ENCODE measurements at places on chromosomes 3 and 15. TPM values are rescaled to one million over a fixed set of nuclear protein-coding genes. Genes with fewer than 3 reads are reported as not detected.

ARL14 gene
- not detected for total RNA-seq

CIDEC gene
- total RNA-seq: not detected

GPR87 gene
- 3.3 TPM for total RNA-seq

NGLY1 gene
- total RNA-seq: 32.7 TPM

TIPIN gene
- 10.5 TPM for total RNA-seq

DNA sequence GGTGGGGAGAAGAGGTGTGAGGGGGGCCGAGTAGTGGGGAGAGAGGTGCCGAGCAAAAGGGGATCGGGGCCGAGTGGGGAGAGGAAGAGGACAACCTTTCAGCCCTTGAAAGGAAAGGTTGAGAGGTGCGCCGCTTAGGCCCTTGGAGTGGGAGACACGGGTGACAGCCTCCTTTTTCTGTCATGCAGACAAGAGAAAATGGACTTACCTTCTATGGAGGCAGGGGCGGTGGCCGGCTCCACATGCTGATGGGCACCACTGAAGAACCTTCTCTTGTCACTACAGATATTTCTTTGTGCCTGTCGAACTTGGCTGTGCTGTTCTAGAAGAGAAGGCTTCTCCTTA is 421 bp downstream of the KLHL18 start:
- H3K4me3 ChIP-seq: peak overlapping the region; percentile 97
- H3K4me1 ChIP-seq: peaks cover 8% of the 10 kb centered on the region
- peak overlapping the region; percentile 100 for H3K27ac ChIP-seq
- peak; percentile 45 for DNase-seq
- H3K27me3 ChIP-seq: no peaks in the 10 kb centered on the region

GRCh38 chr15:81880314-81880713 is 165.5 kb downstream of the MEX3B start:
- peaks cover 15% of the 10 kb centered on the region for H3K4me1 ChIP-seq
- peaks cover 2% of the 10 kb centered on the region for H3K36me3 ChIP-seq
- H3K27me3 ChIP-seq: no peaks in the 10 kb centered on the region
- H3K27ac ChIP-seq: no peak overlapping the region
- DNase-seq: no peak

- no peak overlapping the region for H3K27ac ChIP-seq
- DNase-seq: no peak
- H3K27me3 ChIP-seq: no peaks in the 10 kb centered on the region
- no peaks in the 10 kb centered on the region for H3K4me1 ChIP-seq
- H3K4me3 ChIP-seq: no peak overlapping the region
Measured at GRCh38 chr15:29072444-29072843, 186.7 kb downstream of the APBA2 start.

- no peaks in the 10 kb centered on the region for H3K4me1 ChIP-seq
- no peaks in the 10 kb centered on the region for H3K36me3 ChIP-seq
- DNase-seq: no peak
- H3K27ac ChIP-seq: no peak overlapping the region
- peaks cover 9% of the 10 kb centered on the region for H3K27me3 ChIP-seq
Measured at GRCh38 chr3:159062734-159063410, 261.0 kb downstream of the MFSD1 start.

- no peak overlapping the region for H3K4me3 ChIP-seq
- DNase-seq: no peak
- peak overlapping the region; percentile 13 for H3K27ac ChIP-seq
- H3K4me1 ChIP-seq: peaks cover 13% of the 10 kb centered on the region
Measured at GRCh38 chr3:104291437-104291851, 1075.3 kb upstream of the ALCAM start.

DNA sequence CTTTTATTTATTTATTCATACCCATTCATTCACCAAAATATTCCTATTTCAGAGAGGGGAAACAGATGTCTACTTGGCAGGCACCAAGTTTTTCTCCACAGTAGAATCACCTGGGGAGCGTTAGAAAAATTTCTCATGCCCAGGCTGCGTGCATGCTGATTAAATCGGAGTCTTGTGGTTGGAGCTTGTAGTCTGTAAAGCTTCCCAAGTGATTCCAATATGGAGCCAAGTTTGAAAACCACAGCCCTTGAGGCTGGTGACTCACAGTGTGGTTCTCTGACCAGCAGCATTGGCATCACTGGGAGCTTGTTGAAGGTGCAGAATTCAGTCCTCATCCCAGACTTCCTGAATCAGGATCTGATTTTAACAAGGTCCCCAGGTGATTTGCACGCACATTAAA is 49.7 kb downstream of the PDHB start:
- no peak overlapping the region for H3K4me3 ChIP-seq
- peaks cover 24% of the 10 kb centered on the region for H3K4me1 ChIP-seq
- H3K27ac ChIP-seq: no peak overlapping the region
- H3K27me3 ChIP-seq: no peaks in the 10 kb centered on the region
- no peak for DNase-seq

GRCh38 chr3:151974067-151974466 is 100.6 kb downstream of the SUCNR1 start:
- no peak overlapping the region for H3K27ac ChIP-seq
- no peaks in the 10 kb centered on the region for H3K36me3 ChIP-seq
- peaks cover 33% of the 10 kb centered on the region for H3K4me1 ChIP-seq
- H3K4me3 ChIP-seq: no peak overlapping the region
- no peaks in the 10 kb centered on the region for H3K27me3 ChIP-seq
